Right cardiac atrium (tissue), 5 donors: ENCODE measurements at places on chromosomes 3 and 15.

- no peak for DNase-seq
Observed at GRCh38 chr3:7546253-7546652, 685.3 kb downstream of the GRM7 start.

GRCh38 chr3:9216736-9217135 is 32.7 kb downstream of the SRGAP3 start:
- DNase-seq: no peak

DNA sequence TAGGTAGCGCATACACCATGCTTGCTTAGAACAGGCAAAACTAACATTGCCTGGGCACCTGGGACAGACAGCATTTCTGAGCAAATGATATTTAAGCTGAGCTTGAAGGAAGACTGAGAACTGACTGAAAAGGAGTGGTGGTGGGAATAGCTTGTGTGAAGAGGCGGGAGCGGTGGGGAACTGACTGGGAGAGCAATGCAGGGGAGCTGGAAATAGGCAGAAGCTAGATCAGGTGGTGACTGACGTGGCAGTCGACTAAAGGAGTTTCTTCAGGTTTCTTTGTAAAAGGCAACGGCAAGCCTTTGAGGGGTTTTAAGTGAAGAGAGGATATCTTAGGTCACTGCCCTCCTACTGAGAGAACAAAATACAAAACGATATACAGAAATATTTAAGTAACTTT is 61.8 kb downstream of the NEO1 start:
- DNase-seq: no peak

DNA sequence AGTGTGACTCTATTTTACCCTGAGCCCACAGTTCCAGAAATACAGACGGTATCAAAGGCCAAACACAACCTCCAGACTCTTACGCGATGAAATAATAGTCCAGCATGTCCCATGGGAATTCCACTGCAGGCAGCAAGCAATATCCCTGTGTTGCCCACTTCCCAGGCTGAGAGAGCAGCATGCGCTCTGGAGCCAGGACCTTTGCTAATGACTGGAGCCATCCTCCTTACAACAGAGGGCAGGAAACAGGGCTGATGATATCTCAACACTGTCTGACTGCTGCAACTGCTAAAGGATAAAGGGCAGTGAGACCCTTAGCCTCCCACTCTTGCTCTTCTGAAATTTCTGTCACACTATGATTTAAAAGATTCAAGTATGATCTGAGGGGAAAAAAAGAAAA is 34.8 kb downstream of the MCF2L2 start:
- DNase-seq: no peak

DNA sequence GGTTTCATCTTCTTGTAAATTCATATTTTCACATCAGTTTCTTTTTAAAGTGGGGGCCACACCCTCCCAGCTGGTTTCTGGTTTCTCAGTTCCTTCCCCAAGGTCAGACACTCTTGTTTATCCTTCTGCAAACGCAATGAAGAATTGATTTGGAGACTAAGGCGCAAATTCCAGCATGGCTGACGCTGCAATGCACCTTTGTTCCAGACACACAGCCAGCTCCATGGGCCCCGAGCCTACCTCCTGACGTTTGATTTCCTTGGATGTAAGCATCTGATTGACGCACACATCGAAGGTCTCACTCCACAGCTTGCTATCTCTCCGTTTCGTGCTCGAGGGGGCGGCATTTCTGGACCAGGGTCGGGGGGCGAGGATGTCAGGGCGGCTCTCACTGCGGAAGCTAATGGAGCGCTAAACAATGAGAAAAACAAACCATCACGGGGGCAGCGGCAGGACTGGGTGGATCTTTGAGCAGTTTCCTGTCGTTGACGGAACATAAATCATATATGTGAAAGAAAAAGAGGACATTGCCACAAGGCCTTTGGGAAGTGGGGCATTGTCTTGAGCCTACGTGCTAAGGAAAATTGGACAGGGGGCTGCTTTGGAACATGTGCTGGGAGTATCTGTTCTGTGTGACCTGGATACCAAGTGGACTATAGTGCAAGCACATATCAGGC is 46.9 kb downstream of the ARHGEF3 start:
- DNase-seq: no peak

- DNase-seq: no peak
Observed at GRCh38 chr3:81782585-81782984, 21.1 kb upstream of the GBE1 start.
